NCI-H1436 (cell line): ENCODE measurements at places on chromosomes 4 and X.

GRCh38 chr4:184593461-184593860 lies 55.8 kb downstream of the CASP3 start:
- no peak for DNase-seq

DNA sequence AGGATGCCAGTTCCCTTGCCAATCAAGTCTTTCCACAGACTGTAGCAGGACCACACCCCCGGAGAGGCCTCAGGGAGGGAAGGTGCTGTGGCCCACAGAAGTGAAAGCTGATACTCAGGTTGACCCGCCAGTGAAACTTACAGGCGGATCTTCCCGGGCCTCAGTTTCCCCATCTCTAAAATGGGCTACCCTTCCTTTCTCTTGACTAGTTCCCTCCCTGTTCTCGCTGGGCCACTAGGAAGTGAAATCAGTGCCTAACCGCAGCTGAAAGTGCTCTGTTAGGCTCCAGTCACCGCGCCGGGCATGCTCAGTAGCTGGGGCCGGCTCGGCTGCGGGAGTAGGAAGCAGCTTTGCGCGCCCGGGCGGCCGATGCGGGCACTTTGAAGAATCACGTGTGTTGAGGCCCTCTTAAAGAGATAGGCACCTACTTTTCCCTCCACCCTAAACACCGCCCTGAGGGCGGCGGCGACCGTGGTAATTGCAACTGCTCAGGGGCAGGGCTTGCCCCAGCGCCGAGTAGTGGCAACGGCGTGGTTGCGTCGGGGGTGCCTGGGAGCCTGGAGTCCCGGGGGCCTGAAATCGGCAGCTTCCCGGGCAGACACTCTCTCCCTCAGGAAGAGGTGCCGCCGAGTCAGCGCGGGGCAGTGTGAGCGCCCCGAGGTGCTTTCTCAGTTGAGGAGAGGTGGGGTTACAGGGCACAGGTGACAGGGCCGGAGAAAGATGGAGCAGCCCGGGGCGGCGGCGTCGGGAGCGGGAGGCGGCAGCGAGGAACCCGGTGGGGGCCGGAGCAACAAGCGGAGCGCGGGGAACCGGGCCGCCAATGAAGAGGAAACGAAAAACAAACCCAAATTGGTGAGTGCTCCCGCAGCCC lies at the start of gene DIAPH2:
TSS of gene DIAPH2 (plus strand) at position 504 of the 871 bp plus-strand sequence.
- no peak for DNase-seq

- no peak for DNase-seq
Observed at GRCh38 chrX:103373581-103373980, 2.8 kb upstream of the BEX3 start.

DNA sequence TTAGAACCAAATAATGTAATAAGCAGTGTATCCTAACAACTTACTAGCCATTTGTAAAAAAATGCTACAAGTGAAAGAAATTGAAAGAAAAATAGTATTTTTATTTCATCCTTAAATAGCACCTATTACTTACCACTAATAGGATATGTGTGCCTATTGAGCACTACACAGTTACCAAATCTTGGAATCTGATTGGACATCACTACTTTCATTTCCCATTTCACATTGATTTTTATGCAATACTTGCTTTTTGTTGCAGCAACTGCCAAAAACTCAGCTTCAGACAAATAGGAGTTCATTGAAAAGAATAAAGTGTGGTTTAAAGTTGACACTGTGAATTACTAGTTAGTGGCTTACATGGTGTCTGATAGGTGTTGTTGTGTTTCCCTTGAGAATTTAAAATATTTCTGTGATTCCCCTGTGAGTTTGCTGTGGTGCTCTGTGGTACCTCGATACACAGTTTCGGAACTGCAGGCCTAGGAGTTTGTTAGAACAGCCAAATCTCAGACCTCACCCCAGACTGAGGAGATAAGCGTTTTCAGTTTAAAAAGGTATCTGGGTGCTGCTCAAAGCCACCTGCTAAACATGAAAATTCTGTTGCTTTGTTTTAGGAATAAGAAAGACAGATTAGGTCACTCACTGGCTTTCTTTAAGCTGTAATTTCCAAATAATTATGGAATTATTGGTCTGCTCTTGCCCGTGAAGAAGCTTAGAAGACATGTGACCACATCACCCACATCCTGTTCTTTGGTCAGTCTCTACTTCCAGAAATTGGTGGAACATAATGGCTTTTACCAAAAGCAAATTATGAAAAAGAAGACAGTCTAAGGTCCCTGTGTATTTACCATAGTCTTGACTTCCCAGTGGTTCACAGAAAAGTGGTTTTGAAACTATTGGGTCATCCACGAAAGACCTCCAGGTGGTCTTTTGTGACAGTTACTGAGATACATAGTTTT lies 97.8 kb downstream of the SYTL5 start:
- no peak for DNase-seq

- no peak for DNase-seq
Observed at GRCh38 chr4:68951078-68951805, at the start of gene UGT2A3. UGT2A3 (minus strand) TSS chr4:68951804; CDS start chr4:68951760, 44 bp downstream.

DNA sequence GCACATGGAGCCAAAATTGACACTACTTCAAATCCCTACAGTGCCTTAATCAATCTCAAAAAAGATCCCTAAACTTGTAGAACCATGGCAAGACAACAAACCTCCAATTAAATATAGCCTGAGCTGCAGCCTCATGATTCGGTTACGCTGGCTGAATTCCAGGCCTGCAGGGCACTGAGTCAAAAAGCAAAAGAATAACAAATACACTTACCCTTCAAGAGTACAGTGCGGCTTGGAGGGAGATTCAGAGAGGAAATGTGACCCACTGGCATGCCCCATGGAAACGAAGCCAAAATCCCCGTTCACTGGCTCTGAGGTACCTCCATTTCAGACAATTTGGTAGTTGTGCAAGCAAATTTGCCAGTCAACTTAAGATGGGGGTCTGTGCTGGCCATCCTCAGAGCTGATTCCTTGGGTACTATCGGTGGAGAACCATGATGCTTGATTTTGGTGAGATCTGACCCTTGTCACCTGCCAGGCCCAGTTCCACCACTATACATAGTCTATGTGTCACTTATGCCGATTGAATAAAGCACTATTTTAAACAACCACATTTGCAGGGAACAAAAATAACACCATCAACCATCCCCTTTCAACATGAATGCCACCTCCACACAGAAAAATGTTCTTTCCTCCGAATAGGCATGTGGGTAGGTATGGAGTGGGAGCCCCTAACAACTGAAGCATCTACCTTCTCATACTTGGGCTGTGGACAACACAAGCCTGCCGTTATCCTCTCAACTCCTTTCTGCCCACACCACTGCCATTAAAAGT lies 2.1 kb downstream of the C4orf54 start:
- DNase-seq = peak; percentile 24

DNA sequence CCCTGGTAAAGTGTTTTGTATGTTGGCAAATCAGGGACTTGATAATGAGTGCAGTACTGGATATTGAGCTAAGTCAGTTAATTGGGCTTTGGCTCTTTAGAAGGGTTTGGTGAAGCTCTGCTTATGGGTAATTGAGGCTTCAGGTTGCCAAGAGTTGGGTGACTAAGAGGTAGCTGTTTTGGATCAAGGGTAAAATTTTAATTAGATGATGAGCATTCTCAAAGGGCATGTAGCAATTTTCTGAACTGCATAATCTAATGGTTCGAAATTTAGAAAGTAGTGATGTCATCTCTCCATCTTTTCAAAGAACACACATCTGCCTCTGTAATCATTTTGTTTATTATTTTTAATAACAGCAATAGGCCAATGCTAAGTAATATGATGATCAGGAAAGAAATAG lies 5.5 kb upstream of the TRIM2 start:
- peak; percentile 72 for DNase-seq

DNA sequence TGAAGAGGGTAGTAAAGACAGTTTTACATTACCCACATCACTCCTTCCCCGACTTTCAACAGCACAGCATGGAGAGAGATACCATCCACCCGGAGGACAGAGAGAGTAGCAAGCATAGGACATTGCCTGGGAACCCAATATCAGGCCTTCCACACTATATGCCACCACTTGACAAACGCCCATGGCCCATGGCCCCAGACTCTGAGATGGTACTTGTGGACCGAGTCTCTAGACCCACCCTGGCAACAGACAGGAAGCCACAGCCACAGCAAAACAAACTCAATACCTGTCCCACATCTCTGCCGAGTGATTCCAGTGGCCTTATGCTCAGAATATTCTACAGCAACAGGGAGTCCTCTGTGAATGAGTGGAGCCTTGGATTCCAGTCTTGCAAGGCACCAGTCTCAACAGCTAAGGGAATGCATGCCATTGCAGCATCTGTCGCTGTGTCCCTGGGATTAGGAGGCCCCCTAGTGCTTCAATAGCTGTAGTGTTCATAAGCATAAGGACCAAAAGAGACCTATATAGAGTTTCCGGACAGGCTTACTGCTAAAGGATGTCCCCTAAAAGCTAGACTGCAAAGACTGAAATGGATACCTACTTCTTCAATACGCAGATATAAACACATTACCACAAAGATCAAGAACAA lies 14.7 kb upstream of the CT55 start:
- peak; percentile 23 for DNase-seq

- no peak for DNase-seq
Observed at GRCh38 chr4:41236032-41236431, 20.7 kb upstream of the UCHL1 start.

DNA sequence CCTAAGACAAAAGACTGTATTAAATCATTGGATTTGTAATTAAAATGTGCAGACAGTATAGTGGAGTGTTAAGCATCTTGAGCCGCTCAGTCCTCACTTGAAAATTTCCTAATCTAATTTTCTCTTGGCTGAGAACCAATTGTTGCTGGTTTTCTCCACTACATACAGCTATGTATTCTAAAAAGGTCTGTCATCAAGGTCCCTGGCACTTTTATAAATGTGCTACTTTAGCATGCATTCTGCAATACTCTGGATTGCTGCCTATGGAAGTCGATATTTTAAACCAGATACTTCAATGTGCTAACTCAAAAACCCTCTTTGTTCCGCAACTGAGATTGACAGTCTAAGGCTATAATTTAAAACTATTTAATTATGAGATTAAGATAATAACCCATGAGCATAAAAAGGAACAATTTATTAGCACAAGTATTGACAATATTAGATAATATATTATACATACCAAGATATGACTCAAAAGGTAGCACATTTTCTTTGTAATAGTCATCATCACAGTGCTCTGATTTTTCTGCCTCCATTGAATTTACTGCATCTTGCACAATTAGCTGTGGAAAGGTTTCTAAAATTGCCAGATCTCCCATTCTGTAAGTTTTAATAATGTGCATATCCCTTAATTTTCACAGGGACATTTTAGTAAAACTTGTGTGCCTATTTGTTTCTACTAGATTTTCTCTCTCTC lies 815.1 kb downstream of the ADGRL3 start:
- DNase-seq = no peak

- no peak for DNase-seq
Observed at GRCh38 chr4:15197005-15197404, 194.7 kb downstream of the CPEB2 start.

DNA sequence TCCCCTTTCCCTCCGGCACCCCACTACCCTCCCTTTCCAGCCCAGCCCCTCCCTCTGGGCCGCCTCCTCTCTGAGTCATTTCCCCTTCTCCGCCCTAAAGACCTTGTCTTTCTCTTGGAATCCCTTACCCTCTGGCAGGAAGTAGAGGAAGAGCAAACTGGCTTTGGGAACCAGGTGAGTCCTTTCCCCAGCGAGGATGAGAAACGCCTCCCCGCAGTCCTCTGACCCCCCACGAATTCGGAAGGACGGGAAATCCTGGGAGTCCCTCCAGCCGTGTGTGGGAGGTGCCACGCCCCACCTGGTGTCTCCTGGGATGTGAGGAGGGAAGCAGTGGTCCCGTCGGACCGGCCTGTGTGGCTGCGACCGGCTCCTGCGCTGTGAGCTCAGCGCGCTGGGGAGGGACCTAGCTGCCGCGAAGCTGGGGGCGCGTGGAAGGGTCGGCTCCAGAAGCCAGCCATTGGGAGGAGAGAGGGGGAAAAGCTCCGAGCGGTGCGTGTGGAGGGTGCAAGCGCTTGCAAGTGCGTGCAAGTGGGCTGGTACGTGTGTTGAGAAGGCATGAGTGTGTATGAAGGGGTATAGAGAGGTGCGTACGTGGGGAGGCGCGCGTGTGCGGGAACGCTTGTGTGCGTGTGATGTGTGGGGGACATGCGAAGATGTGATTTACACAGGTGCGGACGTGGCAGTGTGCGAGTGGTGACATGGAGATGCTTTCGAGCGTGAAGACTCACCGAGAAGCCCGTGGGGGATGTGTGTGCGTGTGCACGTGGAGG lies 46.3 kb downstream of the TEX13B start:
- DNase-seq = no peak

DNA sequence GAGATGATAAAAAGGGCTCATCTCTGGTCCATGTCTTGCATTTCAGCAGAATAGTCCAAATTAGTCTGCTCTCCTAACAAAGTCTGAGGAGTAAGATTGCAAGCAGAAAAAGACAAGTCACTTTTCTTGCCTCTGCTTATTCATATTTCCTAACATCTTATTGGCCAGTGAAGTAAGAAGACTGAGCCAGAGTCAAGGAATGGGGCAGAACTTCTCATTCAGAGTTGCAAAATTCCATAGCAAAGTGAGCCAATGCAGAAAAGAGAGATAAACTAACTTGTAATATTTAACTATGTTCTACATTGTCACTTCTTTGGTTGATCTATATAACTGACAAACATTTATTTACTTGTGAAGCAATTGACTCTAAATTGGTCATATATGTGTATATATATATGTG lies 2304.0 kb downstream of the ARAP2 start:
- no peak for DNase-seq

- DNase-seq = peak; percentile 50
Observed at GRCh38 chr4:40321574-40322275, 13.4 kb upstream of the CHRNA9 start.

- DNase-seq = peak; percentile 95
Observed at GRCh38 chr4:73069338-73070073, at the start of gene COX18. COX18 (minus strand) TSS chr4:73069716; CDS start chr4:73069649, 67 bp downstream.

DNA sequence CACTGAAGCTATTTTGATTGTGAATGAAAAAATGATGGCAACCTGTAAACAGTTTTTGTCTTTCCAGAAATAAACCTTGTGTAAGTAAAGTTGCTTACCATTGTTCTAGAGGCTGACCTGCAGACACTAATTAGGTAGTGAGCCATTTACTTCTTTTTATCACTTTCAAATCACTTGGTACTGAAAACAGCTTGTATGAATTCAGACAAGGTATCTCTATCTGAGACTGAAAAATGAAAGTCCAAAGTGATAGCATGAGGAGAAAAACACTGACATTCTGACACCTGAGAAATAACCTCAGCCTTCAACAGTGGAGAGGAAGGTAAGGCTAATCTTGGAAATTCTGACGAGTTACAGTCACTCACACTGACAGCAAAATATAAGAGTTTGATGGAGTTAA lies 238.8 kb downstream of the GPC3 start:
- DNase-seq = no peak

- DNase-seq = no peak
Observed at GRCh38 chrX:123871309-123871708, 11.5 kb downstream of the XIAP start.

DNA sequence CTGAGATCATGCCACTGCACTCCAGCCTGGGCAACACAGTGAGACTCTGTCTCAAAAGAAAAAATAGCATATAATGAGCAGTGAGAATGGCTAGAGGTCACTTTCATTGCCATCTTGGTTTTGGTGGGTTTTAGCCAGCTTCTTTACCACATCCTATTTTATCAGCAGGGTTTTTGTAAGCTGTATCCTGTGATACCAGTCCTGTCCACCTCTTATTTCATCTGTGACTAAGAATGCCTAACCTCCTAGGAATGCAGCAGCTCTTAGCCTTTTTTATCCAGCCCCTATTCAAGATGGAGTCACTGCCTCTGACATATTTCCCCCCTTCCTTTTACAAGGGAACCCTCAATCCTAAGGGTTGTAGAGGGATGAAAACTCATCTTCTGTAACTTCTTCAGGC lies 26.1 kb upstream of the IGFBP7 start:
- no peak for DNase-seq
